ENCODE measurements at places on chromosomes 7 and 10.

DNA sequence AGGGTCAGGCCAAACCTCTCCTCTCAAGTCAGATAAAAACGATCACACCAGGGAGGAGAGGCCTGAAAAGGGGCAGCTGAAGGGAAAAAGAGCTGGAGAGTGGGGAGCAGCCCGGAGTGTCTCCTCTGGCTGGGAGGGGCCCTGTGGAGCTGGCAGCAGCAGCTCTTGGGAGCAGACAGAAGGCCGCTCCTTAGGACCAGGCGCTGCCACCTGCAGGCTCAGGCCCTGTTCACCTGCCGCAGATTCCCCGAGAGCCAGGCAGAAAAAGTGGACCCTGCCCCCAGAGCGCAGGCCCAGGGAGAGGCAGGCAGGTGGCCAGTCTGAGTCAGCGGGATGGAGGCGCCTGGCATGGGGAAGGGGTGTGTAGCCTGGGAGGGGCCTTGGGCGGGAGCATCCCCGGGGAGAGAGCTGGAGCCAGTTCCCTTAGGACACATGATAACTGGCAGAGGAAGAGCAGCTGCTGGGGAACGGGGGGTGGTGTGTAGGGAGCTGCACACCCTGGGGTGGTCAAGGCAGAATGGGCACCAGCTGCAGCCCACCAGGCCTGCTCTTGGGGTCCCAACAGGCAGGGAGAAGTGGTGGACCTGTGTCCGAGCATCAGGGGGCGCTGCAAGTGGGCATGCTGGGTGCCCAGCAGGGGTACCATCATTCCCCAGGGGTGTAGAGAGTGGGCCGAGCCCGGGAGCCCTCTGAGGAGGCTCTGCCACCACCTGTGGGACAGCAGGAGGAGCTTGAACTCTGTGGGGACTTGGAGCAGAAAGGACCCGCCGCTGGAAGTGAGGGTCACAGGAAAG, 177.2 kb upstream of the RHEB start:
- no peak for DNase-seq

DNA sequence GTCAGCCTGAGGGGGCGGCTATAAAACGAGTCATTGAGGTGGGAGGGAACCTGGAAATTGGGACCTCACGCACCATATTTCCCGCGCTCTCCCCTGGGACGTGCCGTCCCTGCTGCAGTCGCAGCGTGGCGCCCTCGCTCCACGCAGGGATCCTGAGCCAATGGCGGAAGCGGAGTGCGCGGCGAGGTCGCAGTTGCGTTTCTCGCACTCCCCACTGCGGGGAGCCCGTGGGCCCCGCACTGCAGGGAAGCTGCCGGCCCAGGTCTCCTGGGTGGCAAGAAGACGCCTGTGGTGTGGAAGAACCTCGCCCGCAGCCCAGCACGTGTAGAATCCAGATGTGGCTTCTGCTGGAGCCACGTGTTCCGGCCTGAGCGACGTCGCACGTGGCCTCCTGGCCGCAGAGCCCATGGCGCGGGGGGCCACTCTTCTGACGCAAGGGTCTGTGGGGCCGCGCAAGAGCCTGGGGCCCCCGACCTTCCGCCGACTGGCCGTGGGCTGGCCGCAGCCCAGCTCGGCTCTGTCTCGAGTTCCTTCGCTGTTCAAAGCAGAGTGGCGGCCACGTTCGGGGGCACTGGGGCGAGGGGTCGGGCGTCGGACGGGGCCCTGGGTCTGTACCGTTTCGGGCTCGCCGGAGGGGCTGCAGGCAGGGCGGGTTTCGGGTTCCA, 26.4 kb downstream of the HIF1AN start:
- no peak for DNase-seq

- no peak for DNase-seq
These were observed 162.3 kb downstream of the INHBA start for GRCh38 chr7:41540601-41541000.

DNA sequence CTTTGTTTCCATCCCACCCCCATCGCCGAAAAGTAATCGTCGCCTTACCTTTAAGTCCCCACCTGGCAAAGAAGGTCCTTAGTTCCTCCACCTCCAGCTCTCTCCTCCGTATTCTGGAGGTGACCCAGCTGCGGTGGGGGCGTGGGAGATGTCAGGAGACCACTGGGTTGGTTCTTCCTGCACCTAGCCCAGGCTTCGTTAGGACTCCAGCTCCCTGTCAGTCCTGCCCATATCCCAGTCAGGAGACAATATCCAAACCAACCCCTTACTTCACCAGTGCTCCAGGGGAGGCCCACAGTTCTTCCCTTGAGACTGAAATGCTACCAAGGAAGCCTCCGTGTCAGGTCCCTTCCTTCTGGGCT, 693 bp downstream of the ADIRF start:
- DNase-seq: no peak

DNA sequence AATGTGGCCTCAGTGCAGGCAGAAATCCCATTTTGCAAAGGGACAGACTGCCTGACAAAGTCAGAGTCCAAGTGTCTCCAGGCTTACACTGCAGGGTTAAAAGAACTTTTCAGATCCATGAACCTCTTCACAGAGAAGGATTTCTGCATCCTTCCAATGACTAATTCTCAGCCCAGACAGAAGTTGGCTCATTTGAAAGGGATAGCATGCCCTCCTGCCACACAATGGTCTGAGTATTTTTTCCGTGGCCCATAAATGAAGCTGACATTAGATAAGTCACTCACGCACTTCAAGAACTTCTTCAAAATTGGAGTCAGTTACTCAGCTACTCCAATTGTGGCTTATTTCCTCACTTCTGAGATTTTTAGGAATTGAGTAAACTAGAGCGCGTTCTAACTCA, 170.2 kb downstream of the PLXNA4 start:
- no peak for DNase-seq

- DNase-seq: no peak
These were observed 24.0 kb upstream of the HABP2 start for GRCh38 chr10:113528876-113529275.

DNA sequence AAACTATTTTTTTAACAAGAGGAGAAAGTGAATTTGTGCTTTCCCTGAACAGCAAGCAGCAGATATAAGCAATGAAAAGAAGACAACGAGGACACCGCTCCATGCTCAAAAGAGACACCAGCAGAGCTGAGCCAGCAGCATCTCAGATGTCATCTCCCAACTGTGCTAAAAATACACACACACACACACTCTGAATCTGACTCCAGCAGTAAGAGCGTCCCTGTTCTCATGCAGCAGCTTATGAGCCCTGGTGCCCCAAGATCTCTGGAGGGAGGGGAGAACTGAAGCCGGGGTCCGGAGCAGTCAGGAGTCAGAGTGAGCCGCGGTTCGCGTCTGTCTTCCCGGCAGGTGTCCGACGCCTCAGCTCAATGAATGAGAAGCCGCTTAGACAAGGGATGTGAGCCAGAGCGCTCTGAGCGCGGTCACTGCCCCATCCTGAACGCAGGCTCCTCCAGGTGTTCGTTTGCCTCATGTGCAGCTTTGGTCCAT, 49.2 kb downstream of the SVIL start:
- DNase-seq: no peak

- DNase-seq: no peak
These were observed 36.9 kb downstream of the ADD3 start for GRCh38 chr10:110044681-110045080.

- DNase-seq: no peak
These were observed 53.9 kb upstream of the ARL4A start for GRCh38 chr7:12633582-12633981.

DNA sequence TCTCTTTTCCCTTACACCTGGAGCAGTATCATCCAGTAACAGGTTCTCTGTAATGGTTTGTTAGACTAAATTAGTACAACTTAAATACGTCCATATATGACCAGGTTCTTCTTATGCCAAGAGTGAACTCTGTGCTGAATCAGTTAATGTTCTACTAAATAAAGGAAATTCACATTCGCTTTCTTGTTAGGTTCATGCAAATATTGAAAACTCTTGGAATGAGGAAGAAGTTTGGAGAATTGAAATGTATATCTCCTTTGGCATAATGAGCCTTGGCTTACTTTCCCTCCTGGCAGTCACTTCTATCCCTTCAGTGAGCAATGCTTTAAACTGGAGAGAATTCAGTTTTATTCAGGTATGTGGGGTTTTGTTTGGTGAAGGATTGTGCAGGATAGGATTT, 15.3 kb upstream of the CFAP69 start:
- no peak for DNase-seq

- no peak for DNase-seq
These were observed 116.2 kb downstream of the JAZF1 start for GRCh38 chr7:28064437-28064836.

DNA sequence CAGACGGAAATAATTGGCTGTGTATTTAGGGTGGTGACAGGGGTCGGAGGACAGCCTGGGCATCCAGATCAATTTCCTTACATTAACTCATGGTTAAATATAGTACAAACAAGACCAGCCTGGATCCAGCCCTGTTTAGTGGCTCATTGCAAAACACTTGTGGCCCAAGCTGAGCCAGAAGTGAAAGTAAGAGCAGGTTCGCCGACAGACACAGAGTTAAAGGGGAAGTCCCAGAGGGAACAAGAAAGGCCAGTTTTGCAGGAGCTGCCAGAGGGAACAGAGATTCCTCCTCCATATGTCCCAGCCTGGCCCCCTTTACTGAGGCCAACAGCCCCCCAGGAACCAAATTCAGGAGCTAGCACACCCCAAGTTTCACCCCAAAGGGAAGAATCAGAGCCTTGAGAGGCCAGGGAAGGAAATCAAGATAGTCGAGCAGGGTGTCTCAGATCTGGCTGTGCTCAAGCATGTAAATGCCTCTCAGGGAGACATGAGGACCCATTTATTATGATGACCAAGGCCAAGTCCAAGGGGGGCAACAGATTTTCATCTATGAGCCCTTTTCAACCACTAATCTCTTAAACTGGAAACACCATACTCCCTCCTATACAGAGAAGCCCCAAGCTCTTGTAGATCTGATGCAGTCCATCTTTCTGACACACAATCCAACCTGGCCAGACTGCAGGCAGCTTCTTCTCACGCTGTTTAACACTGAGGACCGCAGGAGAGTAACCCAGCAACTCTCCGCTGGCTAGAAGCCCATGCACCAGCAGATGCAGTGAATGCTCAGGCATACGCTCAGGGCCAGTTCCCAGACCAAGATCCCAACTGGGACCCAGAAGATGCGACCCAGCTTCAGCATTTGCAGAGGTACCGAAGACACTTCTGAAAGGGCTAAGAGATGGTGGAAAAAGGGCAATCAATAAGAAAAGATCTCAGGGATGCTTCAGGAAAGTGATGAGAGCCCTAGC, 15.9 kb upstream of the ADCK2 start:
- DNase-seq: no peak

DNA sequence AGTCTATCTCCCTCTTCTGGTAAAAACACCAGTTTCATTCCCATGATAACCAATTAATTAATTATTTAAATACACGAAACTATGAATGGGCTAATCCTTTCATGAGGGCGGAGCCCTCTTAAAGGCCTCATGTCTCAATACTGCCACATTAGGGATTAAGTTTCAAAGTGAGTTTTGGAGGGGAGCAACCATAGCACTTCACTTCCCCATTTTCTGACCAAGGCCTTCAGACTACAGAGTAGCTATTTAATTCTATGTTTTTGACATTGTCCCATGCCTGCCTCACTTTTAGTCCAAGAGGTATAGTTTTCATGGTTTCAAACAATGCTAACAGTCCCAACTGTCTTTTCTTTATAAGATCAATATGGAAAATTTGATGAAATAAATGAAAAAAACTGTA, 618.6 kb downstream of the ZWINT start:
- no peak for DNase-seq

- DNase-seq: no peak
These were observed 541 bp upstream of the PFKFB3 start for GRCh38 chr10:6202098-6202683.

DNA sequence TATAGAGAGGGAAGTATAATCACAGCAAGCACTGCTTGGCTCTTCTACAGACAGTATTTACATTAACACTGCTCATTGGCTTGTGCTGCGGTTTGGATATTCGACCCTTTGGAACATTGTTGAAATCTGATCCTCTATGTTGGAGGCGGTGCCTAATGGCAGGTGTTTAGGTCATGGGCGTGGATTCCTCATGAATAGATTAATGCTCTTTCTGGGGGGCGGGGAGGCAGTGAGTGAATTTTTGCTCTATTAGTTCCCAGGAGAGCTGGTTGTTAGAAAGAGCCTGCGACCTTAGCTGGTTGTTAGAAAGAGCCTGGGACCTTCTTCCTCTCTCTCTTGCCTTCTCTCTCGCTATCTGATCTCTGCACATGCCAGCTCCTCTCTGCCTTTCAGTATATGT, 77.3 kb upstream of the SVIL start:
- DNase-seq: no peak

DNA sequence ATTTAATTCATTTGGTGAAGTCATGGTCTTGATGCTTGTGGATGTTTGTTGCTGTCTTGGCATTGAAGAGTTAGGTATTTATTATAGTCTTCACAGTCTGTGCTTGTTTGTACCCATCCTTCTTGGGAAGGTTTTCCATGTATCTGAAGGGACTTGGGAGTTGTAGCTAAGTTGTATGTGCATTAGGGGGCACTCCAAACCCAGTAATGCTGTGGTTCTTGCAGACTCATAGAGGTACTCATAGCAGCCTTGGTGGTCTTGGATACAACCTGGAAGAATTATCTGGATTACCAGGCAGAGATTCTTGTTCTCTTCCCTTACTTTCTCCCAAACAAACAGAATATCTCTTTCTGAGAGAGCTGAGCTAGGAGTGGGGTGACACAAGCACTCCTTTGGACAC, 93.2 kb downstream of the ADCYAP1R1 start:
- peak; percentile 31 for DNase-seq

DNA sequence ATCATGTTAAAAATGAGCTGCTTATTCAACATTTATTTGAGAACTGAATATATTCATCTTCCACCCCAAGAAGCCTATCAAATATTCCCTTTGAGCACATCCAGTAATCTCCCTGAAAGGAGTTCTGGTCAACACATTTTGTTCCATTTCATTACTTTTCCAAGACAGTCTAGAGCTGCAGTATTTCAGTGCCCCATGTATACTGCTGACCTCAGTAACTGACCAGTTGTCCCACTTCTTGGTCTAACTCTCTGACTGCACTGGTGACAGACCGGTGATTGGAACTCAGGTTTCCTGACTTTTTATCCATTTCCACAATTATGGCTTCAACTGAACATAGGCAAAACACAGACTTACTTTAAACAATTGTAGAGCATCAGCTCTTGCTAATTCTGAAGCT, 206.8 kb upstream of the NPSR1 start:
- DNase-seq: no peak

DNA sequence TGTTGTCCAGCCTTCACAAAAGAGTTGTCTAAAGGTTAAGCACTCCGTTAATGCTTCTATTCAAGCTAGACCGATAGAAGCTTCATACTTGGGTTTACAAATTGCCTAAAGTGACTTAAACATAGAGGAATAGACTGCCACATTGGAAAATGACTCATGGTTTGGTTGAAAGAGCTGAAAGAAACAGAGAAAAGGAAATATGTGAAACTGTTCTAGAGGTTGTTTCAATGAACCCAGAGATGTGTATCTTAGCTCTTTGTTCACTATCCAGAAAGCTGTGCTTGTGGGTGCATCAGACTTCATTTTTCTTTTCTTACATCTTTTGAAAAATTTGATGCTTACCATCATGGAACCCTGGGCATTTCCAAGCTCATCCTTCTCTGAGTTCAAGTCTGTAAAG, 736.2 kb downstream of the INHBA start:
- no peak for DNase-seq

- peak; percentile 69 for DNase-seq
These were observed 6.1 kb downstream of the NYAP1 start for GRCh38 chr7:100489824-100490223.

All from NCI-H446 treated with DMSO at 0.1 percent for 48 hours (cell line).